ENCODE measurements at places on chromosomes 4 and X.

- no peak for DNase-seq
Observed at GRCh38 chr4:2060611-2061185, 1.6 kb downstream of the NAT8L start.

- no peak for DNase-seq
Observed at GRCh38 chrX:100995469-100995868, 26.0 kb downstream of the ARL13A start.

DNA sequence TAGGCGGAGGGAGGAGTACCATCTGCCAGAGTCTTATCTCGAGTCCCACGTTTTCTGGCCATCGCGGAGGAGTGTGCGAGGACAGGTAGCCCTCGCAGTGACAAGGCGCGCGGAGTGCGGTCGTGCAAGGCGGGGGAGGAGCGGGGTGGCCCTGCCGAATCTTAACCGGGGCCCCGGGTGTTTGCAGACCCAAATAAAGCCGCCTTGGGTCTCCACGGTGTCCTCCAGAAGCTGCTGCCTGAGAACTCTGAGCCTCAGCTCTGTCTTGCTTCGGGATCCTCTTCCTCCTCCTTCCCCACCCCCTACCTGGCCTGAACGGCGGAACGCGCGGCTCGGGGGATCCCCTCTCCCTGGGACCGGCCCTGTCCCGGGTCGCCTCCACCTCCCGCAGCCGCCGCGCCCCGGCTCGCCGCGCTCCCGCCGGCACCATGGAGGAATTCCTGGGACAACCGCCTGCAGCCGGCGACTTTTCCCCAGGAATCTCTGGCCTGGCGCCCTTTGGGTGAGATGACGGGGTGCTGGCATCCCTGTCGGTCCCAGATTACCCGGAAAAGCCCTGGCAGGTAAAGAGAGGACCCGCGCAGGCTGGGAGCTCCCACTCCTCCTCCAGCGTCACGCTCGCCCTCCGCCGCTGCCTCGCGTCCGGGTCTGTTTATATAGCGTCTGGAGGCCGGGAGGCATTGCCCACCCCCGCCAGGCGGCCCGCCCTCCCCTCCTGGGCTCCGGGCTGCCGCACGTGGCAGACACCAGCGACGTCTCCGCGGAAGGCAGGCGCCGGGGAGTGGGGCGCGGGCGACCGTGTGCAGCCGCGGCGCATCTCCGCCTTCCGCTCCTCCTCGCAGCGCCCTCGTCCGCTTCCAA is at the start of gene GALNTL6:
TSS of gene GALNTL6 (plus strand) at position 740 of the 861 bp plus-strand sequence.
- no peak for DNase-seq

DNA sequence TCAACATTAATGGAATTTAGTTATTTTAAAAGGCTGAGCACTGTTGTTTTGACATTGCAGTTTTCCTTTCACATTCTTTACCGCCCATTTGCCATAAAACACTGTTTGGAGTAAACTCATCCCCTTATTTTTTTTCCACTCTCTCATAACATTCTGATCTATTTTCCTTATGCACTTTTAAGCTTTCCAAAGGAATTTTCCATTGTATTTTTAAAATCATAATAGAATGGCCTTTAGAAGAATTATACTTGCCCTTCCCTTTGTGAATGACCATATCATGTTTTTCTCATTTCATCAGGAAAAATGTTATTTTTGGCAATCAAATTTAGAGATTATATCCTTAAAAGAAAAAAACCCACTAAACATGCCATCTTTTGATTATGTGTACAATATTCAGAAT is 1074.2 kb downstream of the STIM2 start:
- DNase-seq = no peak

DNA sequence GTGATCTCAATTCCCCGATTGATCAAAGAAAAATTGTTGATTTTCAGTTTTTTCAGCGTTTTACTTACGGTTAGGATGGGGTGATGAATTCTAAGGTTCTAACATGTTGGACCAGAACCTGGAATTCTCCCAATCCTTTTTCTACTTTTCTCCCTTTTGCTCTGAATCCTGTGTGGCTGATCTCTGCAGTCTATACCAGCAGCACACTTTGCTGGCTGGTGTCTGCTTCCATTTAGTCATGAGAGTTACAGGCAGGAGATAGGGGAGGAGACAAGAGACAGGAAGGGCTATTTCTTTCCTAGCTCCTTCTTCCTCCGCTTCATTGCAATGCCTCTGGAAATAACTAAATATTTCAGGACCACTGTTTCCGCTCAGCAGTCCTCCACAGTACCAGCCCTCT is 623.9 kb downstream of the CENPC start:
- no peak for DNase-seq

DNA sequence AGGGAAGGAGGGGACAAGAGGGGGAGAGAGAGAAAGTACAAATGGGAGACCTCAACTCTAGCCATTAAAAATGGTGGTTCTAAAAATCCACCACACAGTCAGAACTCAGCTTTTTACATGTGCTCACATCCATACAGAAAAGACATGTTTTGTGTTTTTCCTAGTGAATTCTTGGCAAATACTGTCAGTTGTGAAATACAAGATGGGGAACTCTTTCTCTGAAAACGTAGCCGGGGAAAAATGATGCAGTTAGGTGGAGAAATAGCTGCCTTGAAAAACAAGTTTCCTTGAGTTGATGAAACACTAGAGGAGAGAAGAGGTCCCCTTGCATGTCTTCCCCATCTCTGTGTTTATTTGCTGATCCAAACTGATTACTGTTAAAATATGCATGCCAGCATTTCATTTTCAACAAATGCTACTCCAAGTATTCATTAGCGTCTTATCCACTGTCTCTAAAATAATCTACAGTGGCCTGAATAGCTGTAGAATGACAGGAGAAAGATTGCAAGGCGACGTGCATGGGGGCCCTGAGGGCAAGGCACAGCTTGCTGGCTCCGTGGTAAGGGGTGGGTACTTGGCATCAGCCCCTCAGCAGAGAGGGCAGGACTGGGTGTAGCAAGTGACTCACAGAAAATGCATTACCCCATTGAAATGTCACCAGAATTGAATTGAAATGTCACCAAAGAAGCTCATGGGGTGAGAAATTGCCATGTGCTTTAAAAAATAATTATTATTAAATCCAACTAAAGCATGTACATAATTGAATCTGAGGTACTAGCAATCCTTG is 48.1 kb upstream of the TBL1X start:
- DNase-seq = no peak

DNA sequence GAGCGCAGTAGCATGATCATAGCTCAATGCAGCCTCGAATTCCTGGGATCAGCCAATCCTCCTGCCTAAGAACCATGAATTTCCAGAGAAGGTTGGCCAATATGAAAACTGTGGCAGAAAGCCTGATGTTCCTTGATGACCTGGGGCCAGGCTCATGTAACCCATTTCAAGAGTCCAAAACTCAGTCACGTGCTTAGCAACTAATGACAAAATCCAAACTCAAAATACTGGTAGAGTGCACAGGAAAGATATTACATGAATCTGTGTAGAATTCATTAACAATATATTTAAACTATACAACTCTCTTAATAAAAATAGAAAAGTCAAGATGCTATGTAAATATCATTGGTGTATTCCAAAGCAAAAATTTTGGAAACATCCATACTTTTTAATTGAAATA is 265.7 kb upstream of the NDST3 start:
- DNase-seq = no peak

- no peak for DNase-seq
Observed at GRCh38 chrX:52361941-52362340, 6.9 kb upstream of the XAGE2 start.

- no peak for DNase-seq
Observed at GRCh38 chr4:5611750-5612149, 96.6 kb downstream of the EVC2 start.

DNA sequence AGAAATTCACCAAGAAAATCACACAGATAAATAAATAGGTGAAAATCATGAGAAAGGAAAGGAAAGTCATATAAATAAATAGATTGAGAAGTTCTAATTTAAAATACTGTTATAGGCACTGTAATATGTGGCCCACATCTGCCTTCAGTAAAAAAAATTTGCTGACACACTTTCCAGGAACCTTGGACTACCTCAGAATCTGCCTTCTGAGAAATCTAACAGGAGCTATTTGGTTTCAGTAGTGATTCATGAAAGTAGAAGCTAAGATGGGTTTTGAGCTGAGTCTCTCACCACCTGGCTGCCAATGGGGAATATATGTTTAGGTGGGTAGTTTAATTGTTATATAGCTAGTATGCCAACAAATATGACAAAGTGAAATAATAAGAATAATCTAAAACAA is 810.0 kb downstream of the RAB28 start:
- no peak for DNase-seq

- DNase-seq = no peak
Observed at GRCh38 chrX:103669745-103670144, 16.8 kb downstream of the MORF4L2 start.

- DNase-seq = no peak
Observed at GRCh38 chr4:10639100-10639499, 45.5 kb downstream of the CLNK start.

GRCh38 chr4:93018243-93018642 is 714.5 kb downstream of the GRID2 start:
- no peak for DNase-seq
